Activated CD8-positive, alpha-beta memory T cell treated with anti-CD3 and anti-CD28 coated beads, Interleukin-2, amount 50 U/mL, for 4 hours (primary cell): ENCODE measurements at places on chromosomes 7 and 10.
A peak's percentile ranks its signal among the peaks of the same experiment; 100 is the strongest.

- DNase-seq: no peak
Measured at GRCh38 chr7:114787556-114787955, 134.3 kb upstream of the MDFIC start.

DNA sequence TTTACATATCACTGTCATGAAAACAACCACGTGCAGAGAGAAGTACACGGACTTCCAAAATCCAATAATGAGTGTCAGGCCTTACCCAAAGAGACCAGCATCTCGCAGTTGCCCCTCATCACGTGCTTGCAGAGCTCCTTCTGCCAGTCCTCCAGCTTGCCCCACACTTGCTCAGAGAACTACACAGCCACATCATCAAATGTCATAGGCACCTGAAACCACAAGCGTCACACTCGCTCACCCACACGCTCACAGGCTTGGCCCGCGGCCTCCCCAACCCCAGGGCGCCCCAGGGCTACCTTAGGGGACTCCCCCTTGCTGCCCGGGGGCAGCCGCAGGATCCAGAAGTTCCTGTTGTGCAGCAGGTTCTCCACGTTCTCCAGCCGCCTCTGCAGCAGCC lies 123.4 kb upstream of the ZNF746 start:
- DNase-seq: peak; percentile 34

GRCh38 chr10:12031404-12031803 lies 11.2 kb downstream of the UPF2 start:
- no peak for DNase-seq

DNA sequence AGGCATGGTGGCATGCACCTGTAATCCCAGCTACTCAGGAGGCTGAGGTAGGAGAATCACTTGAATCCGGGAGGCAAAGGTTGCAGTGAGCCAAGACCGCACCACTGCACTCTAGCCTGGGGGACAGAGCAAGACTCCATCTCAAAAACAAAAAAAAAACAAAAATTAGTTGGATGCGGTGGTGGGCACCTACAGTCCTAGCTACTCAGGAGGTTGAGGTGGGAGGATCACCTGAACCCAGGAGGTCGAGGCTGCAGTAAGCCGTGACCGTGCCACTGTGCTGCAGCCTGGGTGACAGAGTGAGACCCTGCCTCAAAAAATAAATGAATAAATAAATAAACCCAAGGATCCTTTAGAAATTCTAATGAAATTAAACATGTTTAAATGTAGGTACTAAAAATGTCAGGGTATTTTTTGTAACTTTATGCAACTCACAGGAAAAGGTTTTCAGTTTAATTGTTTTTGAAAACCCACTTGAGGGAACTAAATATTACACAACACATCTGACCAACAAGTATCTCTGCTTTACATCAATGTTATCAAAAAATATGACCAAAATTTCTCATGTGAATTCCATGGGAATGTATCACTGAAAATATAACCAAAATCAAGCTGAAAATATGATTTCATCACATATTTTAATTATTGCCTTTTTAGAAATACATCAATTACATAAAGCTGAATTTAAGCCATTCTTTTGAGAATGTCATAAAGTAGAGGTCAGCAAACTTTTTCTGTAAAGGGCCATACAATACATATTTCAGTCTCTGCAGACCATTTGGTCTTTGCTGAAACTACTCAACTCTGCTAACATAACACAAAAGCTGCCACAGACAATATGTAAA lies 23.9 kb downstream of the UPF2 start:
- DNase-seq: no peak

DNA sequence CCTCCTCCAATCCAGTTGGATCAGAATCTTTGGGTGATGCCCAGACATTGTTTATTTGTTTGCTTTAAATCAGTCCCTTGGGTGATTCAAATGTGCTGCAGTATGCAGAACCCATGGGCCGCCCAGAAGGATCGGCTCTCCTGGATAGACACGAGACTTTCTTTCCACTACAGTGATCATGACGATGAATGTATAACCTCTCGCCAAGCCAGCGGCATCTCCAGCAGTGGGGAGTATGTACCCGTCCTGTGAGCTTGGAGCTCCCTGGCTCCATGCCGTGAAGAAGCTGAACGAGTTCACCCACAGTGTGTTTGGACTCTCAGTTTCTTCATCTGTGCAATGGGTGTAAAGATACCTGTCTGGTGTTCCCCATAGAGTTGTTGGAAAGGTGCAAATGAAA lies 162.3 kb downstream of the CAMK1D start:
- DNase-seq: no peak

DNA sequence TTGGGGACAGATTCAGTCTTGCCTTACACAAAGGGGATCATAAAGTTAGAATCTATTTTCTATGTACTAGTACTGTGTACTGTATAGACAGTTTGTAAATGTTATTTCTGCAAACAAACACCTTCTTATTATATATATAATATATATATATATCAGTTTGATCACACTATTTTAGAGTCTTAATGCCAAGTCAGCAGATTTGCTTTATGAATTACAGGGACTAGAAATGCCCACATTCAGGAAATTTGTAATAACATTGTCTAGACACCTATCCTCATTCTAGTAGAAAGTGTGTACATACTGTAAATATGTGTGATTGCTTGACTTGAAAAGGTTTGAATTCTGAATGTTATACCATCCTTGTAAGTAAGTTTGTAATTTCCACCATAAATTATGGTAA lies 111.2 kb downstream of the NSUN6 start:
- no peak for DNase-seq

- no peak for DNase-seq
Measured at GRCh38 chr10:97427571-97428179, 1.7 kb downstream of the PGAM1 start.

- DNase-seq: no peak
Measured at GRCh38 chr7:110921595-110922151, 169.3 kb upstream of the LRRN3 start.

DNA sequence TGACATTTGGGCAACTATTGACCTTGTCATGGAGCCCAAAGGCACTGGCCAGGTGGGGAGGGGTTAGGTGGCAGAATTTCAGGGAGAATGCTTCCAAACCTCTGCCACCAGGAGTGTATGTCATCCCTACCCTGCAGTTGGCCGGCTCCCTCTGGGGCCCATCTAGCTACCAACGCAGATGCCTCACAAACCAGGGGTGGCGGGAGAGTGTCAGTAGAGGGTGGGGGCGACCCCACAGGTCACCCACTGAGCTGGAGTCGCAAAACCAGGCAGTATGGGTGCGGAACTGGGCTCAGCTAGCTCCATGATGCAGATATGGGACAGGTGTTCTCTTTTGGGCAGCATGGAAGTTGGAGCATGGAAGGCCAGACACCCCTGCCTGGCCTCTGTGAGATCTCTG lies 51.4 kb downstream of the FAM241B start:
- no peak for DNase-seq

DNA sequence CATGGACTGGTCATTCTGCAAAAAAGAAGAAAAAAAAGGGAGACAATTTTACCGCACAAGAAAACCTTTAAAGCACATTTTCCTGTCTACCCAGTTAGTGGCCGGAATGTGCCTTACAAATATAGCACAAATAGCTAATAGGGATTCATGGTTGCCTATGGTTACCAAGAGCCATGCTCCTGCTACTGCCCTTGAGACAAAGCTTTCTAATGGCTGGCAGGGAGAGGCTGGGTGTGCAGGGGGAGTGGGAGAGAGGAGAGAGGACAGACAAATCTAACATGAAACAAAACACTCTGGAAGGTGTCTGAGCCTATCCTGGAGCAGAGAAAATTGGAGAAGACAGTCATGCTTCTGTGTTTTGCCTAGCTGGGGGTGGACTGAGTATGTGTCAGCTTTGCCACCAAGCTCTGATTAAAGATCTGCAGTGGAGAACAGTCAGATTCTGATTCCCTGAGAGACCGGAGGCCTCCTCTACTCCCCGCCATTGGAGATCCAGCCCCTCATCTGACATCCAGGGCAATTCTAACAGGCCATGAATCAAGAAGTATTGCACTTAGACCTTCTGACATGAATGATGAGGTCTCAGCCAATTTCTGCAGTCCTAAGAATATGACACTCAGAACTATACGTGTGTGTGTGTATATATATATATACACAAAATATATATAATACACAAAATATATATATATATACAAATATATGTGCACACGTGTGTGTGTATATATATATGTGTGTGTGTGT lies 80.2 kb downstream of the PRTFDC1 start:
- DNase-seq: no peak

DNA sequence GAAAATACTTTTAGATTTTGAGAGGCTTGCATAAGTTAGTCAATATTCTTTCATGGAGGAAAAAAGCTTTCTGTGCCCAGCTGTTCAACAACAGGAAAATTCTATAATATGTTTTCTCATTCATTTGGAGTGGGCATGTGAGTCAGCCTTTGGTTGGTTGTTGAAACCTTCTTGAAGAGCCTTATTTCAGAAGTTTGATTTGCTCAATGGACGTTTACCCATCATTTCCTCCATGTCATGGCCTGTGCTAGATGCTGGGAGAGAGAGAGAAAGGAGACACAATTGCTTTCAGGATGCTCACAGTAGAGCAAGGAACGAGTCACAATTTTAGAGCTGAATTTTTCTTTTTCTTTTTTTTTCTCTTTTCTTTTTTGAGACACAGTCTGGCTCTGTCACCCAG lies 181.7 kb downstream of the PRKCQ start:
- DNase-seq: no peak

DNA sequence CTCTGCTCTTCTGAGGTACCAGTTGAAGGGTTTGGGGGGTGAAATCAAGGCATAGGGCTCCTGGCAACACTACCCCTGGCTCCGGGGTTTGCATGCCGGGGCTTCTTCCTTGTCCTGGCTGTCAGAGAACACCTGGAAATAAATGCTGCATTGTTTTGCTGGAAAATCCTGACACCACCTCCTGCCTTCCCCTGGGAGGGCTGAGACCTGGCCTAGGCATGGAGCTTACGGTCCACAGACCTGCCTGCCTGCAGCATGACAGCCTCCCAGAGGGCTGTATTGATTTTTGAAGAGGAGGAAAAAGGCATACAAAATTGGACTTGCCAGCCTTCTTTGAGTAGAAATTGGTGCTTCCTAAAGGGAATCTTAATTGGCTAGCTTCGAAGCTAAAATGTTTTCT lies 227.1 kb downstream of the MGMT start:
- DNase-seq: no peak
